Activated CD4-positive, alpha-beta T cell treated with anti-CD3 and anti-CD28 coated beads, Interleukin-2, amount 50 U/mL, for 48 hours (primary cell): ENCODE measurements at places on chromosomes 4 and X.

DNA sequence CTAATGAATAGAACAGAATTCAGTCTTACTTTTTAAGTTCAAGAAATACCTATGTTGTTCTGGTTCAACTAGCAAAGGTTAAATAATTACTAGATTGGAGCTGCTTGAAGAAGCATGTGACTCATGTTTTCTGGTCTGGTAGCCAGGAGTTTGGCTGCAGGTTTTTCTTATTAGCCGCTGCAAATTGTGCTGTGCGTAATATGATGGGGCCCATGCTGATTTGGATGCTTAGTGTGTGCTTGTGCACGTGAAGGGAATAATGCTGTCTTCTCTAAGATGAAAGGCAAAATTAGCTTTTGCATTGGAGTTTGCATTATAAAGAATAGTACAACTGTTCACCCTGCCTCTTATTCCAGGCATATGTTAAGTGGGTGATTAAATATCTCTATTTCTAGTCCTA is 219.6 kb downstream of the SNCA start:
- DNase-seq: no peak

GRCh38 chrX:98568795-98569194 is 1685.1 kb downstream of the RPA4 start:
- DNase-seq: no peak

GRCh38 chr4:158783785-158784184 is 15.0 kb downstream of the FNIP2 start:
- DNase-seq: no peak

- no peak for DNase-seq
Observed at GRCh38 chr4:130025701-130026100, 929.7 kb downstream of the C4orf33 start.

DNA sequence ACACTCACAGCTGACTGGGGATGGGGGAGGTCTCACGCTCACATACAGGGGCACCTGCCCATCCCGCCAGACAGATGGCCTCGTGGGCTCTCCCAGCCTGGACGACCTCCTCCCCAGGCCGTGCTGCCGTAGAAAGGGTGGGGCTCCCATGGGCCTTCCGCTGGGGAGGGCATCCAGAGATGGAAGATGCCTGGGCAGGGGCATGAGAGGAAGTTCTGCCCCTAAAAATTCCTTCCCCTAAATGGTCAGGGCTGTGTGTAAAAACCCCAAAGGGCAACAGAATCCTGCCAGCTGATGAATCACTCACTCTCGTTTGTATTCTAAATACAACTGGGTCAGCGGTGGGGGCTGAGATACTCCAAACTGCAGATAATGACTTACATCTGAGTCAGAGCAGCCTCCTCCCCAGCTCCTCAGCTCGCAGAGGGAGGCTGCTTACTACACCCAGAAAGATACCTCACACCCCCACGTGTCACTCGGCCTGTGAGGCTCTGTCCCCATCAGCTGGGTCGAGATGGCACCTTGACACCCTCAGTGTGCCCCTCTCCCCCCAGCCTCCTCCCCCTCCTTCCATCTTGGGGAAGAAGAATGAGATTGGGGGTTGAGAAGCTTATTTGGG is 10.1 kb downstream of the WDR1 start:
- DNase-seq: peak; percentile 74

- no peak for DNase-seq
Observed at GRCh38 chrX:14290335-14290734, 239.0 kb upstream of the GLRA2 start.

DNA sequence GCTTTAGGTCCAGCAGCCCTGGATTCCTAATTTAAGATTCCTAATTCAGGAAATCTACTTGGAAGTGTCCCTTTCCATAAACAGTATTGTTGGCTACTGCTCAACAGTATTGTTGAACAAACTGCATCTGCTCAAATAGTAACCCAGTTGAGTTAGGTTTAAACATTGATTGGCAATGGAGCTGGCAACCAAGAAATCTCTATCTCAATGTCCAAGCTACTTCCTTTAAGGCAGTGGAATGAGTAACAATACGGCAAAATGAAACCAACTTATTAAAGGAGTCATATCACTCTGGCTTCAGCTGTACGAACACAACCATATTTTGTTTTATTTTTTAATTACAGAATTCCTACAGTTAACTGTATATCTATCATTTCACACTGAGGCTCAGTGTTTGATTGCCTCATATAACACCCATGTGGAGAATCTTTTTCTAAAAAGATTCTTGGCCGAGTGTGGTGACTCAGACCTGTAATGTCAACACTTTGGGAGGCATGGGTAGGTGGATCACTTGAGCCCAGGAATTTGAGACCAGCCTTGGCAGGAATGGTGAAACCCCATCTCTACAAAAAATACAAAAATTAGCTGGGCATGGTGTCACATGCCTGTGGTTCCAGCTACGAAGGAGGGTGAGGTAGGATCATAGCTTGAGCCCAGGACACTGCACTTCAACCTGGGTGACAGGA is 71.7 kb upstream of the IL13RA1 start:
- no peak for DNase-seq
